ENCODE measurements at places on chromosomes 2 and 18. TPM values are rescaled to one million over a fixed set of nuclear protein-coding genes. Genes with fewer than 3 reads are reported as not detected.

DNA sequence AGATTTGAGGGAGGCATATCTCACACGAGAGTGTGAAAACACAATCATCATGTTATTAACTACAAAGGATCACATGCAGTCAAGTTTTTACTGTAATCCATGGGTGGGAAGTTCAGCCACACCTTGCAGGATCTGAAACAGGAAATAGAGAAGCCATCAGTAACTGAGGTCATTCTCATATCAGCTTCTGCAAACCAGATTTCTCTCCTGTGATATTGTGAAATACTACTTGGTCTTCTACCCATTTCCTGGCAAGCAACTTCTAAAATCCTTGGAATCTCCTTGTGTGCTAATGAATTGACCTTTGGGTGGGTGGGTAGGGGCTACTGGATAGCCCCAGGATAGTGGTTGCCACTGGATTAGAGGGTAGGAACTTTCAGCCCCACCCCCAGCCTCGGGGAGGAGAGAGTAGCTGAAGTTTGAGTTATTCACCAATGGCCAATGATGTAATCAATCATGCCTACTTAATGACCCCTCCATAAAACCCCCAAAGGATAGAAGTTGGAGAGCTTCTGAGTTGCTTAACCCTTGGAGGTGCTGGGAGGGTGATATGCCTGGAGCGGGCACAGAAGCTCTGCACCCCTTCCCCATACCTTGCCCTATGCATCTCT is 25.6 kb upstream of the TGIF1 start:
- DNase-seq, result no peak

DNA sequence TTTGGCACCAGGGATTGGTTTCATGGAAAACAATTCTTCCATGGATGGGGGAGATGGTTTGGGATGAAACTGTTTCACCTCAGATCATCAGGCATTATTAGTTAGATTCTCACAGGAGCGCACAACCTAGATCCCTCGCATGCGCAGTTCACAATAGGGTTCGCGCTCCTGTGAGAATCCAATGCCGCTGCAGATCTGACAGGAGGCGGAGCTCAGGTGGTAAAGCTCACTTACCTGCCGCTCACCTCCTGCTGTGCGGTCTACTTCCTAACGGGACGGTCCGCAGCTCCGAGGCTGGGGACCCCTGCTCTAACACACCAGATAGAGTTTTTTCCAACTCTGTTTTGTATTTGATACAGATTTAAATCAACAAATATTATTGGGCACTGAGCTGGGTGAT is 286.5 kb downstream of the MTX2 start:
- DNase-seq, result no peak

- no peak for DNase-seq
Observed at GRCh38 chr2:74137651-74138599, 9.8 kb downstream of the BOLA3 start.

DNA sequence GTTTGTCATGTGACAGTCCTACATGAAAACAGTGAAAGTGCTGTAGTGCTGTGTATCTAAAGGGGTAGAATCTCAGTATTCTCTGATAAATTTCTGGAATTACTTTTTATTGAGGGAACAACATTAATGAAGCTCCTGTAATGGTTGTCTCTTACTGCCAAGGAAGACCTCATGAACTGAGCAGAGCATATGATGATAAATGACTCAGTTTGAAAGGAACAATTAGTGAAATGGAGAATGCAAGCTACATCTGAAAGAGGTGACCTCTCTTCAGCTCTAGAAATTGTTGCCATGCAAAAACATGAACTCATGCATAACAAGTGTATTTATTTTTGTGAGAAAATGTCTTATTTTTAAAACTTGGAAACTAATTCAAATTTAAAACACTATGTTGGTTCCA is 93.6 kb downstream of the SCN9A start:
- no peak for DNase-seq

DNA sequence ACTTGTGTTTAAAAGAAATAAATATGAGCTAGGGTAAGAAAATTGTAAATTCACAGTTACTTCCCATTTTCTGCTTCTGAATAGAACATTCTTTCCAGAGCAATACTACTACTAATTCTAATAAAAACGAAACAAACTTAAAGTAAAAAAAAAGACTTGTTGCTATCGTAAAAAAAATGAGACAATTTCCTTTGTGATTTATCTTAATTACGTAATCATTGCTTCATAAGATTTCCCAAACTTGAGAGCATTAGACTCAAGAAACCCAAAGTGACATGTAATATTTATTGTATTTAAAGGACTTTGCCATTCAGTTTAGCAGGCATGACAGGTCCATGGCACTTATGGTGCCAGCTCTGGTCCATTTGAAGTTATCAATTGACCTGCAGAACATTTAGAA is 153.8 kb downstream of the AQP4 start:
- no peak for DNase-seq

Gene FBLN7
- 1.9 TPM for total RNA-seq

Gene PROM2
- 13.1 TPM for total RNA-seq

Gene PSD4
- total RNA-seq, result 284 TPM
